ENCODE measurements at places on chromosomes 5 and 9. TPM values are rescaled to one million over a fixed set of nuclear protein-coding genes. Genes with fewer than 3 reads are reported as not detected.

PRRT1B gene
- not detected for total RNA-seq

C9orf50 gene
- total RNA-seq, result not detected

S1PR3 gene
- 144 TPM for total RNA-seq

NUTM2G gene
- not detected for total RNA-seq

MARVELD2 gene
- total RNA-seq, result 0.32 TPM

ZFP37 gene
- 0.36 TPM for total RNA-seq

HMGXB3 gene
- 28.0 TPM for total RNA-seq

PDLIM7 gene
- total RNA-seq, result 169 TPM

CYSRT1 gene
- not detected for total RNA-seq

CRHBP gene
- 13.8 TPM for total RNA-seq

LTC4S gene
- 13.9 TPM for total RNA-seq

C5orf34 gene
- total RNA-seq, result 4.2 TPM

CD14 gene
- total RNA-seq, result 14.7 TPM

CTNND2 gene
- not detected for total RNA-seq

LRRC19 gene
- total RNA-seq, result not detected

BTNL3 gene
- total RNA-seq, result not detected

PCDHB15 gene
- total RNA-seq, result 1.8 TPM

TMEM252 gene
- not detected for total RNA-seq

DMRT3 gene
- not detected for total RNA-seq

HSPB3 gene
- total RNA-seq, result not detected

EXOC3 gene
- 16.4 TPM for total RNA-seq

SPACA9 gene
- 3.4 TPM for total RNA-seq

NRG2 gene
- not detected for total RNA-seq

ARL14EPL gene
- total RNA-seq, result not detected

NIPAL4 gene
- total RNA-seq, result not detected

FOXD4L3 gene
- total RNA-seq, result not detected

C9 gene
- total RNA-seq, result not detected

DOLPP1 gene
- 11.2 TPM for total RNA-seq

PCDHGA2 gene
- total RNA-seq, result 5.8 TPM

SETX gene
- total RNA-seq, result 33.4 TPM

C9orf43 gene
- 0.16 TPM for total RNA-seq

OR13C3 gene
- total RNA-seq, result not detected

Data from cardiac atrium fibroblast (primary cell).